ENCODE measurements at places on chromosomes 2 and 18.

GRCh38 chr2:230878599-230879188 is 14.0 kb downstream of the ITM2C start:
- no peak for DNase-seq

- DNase-seq: no peak
Measured at GRCh38 chr2:10079870-10080535, at the start of gene CYS1. TSS of gene CYS1 (minus strand) at chr2:10080411. CDS start at chr2:10080223, 188 bp downstream.

- no peak for DNase-seq
Measured at GRCh38 chr18:70419526-70419925, 130.7 kb downstream of the SOCS6 start.

DNA sequence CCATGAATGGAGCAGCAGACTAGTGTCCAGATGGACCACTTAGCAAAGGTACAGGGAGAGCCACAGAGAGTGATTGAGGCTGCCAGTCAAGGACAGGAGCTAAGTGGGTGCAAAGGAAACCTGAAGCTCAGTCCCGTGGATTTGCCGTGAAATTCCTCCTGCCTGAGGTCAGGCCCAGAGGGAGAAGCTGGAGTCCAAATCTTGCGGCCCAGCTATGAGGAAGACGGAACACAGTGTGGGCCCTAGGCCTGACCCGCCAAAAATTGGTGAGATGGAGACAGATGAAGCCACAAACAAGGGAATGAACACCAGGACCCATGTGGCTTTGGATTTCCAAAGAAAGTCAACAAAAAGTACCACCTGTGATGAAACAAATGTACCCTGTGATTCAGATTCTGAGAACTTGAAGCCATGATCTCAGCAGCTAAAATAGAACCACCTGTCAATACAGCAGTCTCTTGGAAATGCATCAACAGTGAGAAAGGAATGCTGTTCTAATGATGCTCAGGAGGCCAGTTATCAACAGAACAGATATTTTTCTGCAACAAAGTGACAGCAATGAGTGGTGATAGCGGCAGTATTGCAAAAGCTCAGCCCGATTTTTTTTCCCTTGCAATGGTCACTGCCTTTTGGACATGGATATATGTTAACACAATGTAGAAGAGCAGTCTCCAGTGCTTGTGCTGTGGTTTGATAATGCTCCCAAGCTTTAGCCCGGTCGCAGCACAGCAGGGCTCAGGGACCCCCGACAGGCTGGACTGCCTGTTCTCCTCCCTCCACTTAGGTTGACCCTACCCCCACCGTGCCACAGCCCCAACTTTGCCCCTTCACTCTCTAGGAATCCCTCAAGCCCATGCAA is 10.7 kb downstream of the COL6A3 start:
- DNase-seq: no peak

- DNase-seq: no peak
Measured at GRCh38 chr2:214465363-214466146, 54.7 kb downstream of the VWC2L start.

- no peak for DNase-seq
Measured at GRCh38 chr2:59653164-59653563, 900.3 kb downstream of the BCL11A start.

- no peak for DNase-seq
Measured at GRCh38 chr18:23867006-23867405, 147.5 kb upstream of the TTC39C start.

- DNase-seq: no peak
Measured at GRCh38 chr2:215403441-215404347, 32.2 kb downstream of the FN1 start.

GRCh38 chr18:75088021-75088506 is 120.9 kb downstream of the PTGR3 start:
- no peak for DNase-seq

GRCh38 chr2:8537562-8538155 is 144.2 kb upstream of the ID2 start:
- DNase-seq: no peak

DNA sequence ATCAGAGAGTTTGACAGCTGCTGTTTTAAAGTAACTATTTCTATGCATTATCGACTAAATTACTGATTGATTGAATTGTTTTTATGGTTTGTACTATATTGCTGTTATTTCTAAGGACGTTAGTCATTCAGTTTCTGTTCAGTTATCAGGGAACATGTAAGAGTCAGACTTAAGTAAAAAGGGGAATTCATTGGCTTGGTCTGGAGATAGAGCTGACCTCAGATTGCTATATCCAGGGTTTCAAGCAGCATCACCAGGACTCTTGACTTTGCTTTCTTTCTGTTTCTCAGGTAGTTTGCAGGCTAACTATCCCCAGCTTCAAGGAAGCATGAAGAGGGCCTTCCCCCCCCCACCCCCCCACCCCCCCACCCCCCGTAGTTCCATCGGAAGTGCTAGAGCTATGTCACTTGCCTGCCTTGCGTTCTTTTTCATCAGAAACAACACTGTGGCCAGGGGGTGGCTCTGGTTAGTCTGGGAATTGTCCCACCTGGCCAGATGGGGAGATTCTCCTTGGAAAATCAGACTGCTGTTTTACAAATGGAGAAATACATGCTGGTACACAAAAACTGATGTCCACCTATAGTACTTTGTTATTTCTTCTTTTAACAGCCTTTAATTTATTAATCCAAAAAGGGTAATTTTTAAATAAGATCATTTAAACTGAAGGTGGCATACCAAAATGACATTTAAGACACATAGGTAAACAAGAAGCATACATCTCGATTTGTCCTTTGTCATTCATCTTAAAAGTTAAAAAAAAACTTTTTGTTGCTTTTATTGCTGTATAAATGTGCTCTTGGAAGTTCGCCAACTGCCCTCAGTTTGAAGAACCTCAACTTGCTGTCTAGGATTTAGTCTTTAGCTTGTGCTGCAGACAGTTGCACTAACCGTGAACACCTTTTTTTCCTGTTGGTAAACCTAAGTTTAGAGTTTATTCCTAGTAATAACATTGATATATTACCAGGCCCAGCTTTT is 9.4 kb downstream of the SMAD4 start:
- DNase-seq: no peak

GRCh38 chr2:156380117-156380645 is 47.7 kb upstream of the NR4A2 start:
- no peak for DNase-seq

DNA sequence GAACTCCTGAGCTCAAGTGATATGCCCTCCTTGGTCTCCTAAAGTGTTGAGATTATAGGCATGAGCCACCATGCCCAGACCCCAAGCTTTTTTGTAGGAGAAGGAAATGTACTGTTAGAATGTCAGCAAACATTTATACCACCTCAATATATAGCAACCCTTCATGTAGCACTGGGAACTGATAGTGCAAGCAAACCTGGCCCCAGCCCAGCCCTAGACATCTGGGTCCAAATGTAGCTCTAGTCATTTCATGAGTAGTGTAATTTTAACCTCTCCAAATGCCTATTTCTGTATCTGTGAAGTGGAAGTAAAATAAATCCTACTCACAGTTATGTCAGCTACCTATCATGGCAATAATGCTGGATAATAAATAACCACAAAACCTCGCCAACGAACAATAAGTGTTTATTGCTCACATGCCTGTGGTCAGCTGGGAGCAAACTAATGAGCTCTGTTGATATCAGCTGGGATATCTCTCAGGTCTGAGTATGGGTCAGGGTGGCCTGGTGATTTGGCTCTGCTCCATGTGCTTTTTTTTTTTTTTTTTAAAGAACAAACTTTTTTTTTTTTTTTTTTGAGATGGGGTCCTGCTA is 180.4 kb downstream of the CD8B2 start:
- no peak for DNase-seq

Measured in effector CD4-positive, alpha-beta T cell (primary cell).